ENCODE measurements at places on chromosomes 13 and 19.

DNA sequence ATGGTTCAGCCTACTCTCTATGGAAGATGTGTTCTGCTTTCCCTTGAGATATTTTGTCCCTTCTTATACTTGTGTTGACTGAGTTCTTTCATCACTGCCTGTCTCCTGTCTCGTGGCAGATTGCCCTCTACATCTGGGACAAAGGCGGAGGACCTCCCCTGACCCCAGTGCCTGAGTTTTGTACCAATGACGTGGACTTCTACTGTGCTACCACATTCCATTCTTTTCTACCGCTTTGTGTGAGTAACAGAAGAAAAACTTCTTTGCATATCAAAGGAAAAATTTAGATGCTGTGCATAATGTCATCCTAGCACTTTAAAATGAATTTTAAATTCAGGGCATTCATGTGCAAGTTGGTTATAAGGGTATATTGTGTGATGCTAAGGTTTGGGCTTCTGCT is 74.6 kb downstream of the B3GLCT start:
- DNase-seq = no peak

DNA sequence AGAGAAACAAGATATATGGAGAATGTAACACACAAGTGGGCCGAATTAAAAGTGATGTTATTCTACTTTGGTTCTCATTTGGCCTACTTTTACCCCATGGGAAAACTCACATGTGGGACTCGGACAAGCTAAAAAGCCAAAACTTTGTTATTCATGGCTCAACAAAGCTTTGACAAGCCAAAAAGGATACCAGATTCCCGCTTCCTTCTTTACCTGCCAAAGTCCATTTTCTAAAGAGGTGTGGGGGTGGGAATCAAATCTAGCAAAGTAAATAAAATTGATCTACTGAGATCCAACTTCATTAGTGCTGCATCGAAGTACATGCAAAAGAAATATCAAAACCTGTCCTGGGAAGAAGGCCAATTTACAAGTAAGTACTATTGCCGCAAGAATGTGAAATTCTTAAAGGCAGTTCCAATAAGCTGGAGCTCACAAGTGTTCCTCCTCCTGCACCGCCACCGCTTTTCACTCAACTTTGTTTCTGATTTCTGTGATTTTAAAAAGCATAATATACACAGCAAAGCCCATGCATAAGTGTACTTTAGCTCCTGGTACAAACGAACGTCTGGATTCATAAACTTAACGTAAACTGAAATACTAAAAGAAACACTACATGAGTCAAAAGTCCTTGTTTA is 1.1 kb downstream of the LNX2 start:
- no peak for DNase-seq

DNA sequence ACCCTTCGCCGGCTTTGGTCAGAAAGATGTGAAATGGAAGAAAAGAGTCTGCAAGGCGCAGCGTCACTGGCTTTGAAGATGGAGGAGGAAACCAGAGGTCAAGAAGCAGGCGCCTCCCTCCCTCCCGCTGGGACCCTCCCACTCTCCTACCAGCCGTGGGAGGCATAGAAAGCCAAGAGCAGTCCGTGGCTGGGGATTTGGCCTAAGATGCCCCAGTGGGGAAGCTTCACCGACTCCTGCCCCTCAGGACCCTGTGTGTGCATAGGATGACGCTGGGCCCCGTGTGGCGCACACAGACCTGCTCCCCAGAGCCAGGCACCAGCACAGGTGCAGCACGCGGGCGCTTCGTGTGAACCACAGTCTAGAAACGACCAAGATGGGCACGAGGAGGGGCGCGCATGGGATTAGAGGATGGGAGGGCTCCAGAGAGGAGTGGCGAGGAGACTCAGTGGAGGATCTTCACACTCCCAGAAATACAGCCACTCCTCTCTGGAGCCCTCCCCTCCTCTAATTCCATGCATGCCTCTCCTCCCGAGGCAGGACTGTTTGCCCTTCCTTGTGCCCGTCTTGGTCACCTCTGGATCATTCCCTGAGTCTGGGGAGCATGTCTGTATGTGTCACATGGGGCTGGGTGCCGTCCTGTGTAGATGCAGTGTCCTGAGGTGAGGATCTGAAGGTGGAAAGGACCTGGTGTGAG is 194.3 kb downstream of the TEX29 start:
- DNase-seq = no peak

DNA sequence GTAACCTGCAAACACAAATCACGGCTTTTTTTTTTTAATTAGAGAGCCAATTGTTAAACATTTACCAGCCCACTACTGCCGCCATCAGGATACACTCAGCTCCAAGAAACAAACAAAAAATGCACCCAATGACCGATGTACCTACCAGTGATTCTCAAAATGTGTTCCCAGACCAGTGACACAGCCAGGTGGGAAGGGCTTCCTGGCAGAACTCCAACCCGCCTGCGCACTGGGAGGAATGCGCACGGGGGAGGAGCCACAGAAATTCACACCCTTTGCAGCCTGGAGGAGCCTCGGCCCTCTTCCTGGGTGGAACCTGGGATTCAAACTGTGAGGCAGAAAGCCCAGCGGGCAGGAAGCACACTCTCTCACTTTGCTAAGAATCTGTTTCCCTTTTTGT is 255.9 kb downstream of the TBC1D4 start:
- no peak for DNase-seq

GRCh38 chr13:27534981-27535380 is 84.6 kb upstream of the MTIF3 start:
- no peak for DNase-seq

DNA sequence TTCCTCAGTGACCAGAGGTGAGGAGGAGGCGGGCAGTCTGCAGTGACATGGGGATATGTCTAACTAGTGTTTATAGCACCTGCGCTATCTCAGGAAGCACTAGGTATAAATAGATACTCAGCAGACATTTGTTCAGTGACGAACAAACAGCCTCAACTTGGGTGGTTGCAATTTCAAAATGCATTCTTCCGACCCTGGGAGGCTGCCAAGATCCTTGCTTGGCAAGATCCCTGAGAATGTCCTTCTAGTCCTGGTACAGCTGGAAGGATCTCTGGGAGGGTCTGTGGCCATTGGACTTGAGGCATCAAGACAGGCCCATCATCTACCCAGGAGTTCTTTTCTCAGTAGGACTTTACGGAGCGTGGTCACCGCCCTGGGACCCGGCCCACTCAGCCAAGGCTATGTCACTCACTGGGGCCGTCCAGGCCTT is 299.5 kb downstream of the ZNF536 start:
- no peak for DNase-seq

DNA sequence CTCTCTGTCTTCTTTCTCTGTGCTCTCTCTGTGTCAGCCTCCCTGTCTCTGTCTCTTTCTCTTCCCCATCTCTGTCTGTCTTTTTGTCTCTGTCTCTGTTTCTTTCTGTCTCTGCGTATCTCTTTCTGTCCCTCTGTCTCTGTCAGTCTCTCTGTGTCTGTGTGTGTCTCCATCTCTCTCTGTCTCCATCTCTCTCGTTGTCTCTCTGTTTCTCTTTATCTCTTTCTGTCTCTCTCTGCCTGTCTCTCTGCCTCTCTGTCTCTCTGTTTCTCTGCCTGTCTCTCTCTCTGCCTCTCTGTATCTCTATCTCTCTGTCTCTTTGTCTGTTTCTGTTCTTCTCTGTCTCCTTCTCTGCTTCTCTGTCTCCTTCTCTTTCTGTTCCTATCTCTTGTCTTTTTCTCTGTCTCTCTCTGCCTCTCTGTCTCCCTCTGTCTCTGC is 15.7 kb upstream of the TCF3 start:
- DNase-seq = no peak

DNA sequence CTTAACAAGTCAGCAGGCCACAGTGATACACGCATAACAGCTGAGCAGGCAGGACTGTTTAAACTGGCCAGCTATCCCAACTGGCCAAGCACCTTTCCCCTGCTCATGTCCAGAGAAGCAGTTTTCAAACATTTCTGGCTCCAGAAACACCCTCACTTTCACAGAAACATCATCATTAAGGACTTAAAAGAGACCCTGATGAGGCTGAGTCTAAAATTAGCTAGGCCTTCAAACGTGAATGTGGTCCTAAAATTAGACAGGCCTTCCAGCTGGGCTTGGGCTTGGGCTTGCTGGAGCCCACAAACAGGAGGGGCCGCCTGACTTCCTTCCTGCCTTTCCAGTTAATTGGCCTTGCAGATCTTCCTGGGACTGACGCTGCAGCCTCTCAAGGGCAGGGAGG is 334.2 kb downstream of the DNAJC15 start:
- DNase-seq = no peak

GRCh38 chr19:7734220-7735203 is 2.6 kb upstream of the CLEC4G start:
- no peak for DNase-seq

DNA sequence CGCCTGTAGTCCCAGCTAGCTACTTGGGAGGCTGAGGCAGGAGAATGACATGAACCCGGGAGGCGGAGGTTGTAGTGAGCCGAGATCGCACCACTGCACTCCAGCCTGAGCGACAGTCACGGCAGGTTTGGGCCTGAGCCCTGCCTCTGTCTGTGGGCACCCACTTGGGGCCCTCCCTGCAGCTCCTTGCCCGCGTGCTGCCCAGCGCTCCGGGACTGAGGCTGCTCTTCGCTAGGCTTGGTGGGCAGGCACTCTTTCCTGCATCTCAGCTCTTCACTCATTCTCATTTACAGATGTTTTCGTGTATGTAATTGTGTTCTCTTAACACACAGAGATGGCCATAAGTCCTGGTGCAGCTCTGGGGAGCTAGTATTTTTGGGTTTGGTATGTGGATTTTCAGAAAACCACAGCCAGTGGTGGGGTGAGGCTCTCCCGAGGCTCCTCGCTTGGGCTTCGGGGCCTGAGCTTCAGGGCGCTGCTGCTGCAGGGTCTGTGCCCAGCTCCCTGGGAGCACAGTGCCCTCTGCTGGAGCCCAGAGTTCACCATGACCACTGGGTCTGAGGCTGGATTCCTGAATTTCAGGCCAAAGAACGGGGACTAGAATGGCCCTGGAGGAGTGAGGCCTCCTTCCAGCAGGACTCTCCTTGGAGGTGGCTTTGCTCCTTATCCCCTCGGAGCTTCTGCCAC is 15.2 kb downstream of the UPF1 start:
- peak; percentile 55 for DNase-seq

- DNase-seq = no peak
Measured at GRCh38 chr19:13968383-13968935, 16.1 kb downstream of the DCAF15 start.

GRCh38 chr19:7172794-7173193 is 103.3 kb downstream of the ZNF557 start:
- DNase-seq = no peak

GRCh38 chr19:16446108-16446723 is 25.6 kb downstream of the EPS15L1 start:
- DNase-seq = no peak

DNA sequence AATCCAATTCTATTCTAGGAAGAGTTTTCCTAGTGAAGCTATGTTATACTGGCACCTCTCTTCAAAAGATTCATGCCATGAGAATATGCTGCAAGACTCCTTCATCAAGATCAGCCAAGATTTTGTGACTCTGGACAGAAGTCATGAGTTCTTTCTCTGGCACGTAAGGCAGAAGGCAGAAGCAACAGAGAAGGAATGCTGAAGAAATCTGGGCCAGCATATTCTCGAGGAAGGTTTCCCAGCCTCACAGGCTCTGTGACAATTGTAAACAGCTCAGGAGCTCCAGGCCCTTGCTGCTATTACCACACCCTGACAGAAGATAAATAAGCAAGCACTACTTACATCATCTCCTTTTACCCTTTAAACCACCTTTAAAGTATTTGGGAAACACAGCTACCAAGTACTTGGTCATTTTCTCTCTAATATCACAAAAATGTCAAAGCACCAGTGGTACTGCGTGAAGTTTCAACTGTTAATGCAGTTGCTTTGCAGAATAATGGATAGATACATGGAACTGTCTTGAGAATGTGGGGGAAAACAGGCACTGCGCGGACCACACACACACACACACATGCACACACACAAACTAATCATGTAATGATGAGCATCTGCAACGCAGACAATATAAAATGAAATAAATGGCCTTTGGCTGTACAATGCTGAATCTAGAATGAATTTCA is 55.4 kb downstream of the INTS6 start:
- no peak for DNase-seq

GRCh38 chr19:10583036-10583776 is 3.9 kb downstream of the AP1M2 start:
- no peak for DNase-seq

DNA sequence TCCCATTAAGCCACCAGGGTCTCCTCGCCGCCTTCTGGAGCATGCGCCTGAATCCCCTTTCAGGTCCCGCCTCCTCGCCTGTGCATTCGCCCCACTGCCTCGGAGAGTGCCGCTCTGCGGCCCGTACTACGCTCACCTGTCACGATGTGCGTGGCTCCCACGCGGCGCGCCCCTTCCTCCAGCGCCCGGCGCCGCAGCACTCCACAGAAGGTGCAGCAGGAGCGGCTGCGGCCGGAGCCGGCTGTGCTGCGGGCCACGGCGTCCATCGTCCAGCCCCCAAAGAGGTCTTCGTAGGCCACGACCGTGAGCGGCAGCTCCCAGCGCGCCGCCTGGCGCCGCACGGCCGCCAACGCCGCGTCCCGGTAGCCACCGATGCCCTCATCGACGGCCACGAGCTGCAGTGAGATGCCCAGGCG is 4.3 kb downstream of the CTU1 start:
- no peak for DNase-seq

- no peak for DNase-seq
Measured at GRCh38 chr13:41075485-41075884, 14.2 kb downstream of the WBP4 start.

DNA sequence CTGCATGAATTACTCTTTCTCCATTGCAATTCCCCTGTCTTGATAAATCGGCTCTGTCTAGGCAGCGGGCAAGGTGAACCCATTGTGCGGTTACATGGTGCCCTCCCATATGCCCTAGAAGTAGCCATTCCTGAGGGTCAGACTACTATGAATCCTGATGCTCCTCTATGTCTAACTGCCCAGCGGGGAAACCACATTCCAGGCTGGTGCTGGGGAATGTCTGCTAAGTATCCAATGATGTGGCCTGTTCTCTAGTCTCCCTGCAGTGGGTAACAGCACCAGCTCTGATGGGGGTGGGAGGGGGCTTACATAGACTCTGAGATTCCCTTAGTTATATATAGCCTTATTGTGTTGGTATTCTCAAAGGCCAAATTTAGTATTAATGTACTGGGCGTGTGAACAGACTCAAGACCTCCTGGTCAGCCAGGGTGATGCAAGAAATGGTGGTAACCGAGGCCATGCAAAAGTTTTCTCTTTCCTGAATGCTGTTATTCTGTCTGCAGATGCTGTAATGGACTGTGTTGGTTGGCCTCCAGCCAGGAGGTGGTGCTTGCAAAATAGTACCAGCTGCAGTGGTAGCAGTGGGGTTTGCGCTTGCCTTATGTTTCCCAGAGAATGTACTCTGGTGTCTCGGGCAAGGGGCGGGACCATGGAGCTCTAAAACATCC is 564.8 kb upstream of the SLITRK1 start:
- DNase-seq = no peak

GRCh38 chr19:8489561-8490394 is 12.7 kb downstream of the PRAM1 start:
- no peak for DNase-seq

DNA sequence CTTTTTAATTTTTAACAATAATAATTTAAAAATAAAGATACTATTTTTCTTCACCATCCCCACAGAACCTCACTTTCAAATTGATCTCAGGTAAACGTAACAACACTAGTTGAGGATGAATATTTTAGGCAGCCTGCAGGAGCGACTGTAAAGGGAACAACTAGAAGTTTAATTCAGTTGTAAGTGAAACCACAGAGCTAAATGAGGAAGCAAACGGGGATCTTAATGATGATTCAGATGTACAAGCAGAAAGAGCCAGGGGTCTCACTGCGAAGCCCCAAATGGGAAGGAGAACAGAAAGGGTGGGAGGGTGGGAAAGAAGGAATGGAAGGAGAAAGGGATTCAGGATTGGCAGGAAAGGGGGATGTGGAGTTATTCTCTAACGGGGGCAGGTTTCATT is 54.6 kb upstream of the RAP2A start:
- no peak for DNase-seq
